COR-L47 (cell line): ENCODE measurements at places on chromosomes 11 and 22.

- no peak for DNase-seq
Observed at GRCh38 chr11:6667733-6668374, 12.2 kb upstream of the DCHS1 start.

DNA sequence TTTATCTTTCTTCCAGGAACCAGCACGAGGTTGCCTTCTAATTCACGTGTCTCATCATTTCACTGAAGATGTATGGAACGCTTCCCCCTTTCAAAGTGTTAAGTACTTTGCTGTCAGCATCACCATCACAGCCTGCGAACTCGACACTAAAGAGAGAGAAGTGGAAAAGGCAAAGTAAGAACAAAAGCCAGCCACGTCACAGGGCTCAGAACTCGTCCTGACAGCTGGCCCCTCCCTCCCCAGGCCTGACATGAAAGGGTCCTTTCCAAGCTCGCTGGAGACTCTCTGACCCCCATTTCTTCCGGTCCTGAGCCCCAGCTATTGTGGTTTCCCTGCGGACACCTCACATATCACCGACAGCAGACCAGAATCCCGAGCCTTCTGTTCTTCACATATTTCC, 177.8 kb upstream of the NTM start:
- no peak for DNase-seq

DNA sequence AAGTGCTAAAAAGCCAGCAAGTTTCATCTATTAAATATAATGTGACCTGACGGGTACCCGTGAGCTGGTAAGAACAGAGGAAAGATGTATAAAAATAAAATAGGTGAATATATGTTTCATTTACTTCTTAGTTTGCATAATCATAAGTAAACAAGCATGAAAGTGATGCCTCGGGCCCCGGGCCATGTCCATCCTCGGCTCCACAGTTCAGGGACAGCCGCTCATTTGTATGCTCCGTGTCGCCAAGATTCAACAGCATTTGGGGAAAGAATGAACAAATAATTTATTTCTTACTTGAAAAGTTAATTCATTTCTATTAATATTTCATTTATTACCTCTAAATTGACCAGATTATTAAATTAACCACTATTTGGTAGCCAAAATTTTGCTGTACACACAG, 251.8 kb downstream of the NTM start:
- DNase-seq, result no peak

GRCh38 chr11:34975482-34975881, 59.1 kb downstream of the PDHX start:
- no peak for DNase-seq

DNA sequence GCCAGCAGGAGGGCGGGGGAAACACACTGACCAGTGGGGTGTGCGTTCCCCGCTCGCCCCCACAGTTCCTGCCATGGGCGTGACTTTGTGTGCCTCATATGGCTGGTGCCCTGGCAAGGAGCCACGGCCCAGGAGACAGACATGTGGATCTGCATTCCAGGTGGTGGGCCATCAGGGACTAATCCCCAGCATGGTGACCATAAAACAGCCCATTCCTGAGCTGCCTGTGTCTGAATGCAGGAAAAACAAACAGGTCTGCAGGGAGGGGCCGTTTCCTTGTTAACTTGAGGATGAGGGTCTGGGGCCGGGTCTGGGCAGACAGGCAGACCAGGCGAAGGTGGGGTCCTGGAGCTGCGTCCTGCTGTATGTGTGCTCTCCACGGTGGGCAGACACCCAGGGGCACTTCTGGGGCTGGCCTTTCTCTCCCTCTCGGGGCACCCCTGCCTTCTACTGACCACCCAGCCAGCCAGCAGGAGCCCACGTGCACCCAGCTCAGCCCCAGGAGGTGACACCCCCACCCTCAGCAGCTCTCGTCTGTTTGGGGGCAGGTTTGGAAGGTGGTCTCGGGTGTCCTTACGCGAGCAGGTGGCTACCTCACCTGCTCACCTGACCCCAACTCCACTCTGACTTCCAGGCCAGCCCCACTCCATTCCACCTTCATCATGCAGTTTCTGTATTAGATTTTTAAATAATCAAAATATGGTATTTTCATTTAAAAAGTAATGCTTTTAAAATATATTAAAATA, 120.3 kb downstream of the KCNQ1OT1 start:
- DNase-seq, result no peak
